ENCODE measurements at places on chromosomes 13 and 19. TPM values are rescaled to one million over a fixed set of nuclear protein-coding genes. Genes with fewer than 3 reads are reported as not detected.

The RNF113B gene
- total RNA-seq, result not detected

The SIGLECL1 gene
- total RNA-seq, result not detected

The GPR12 gene
- total RNA-seq, result not detected

The KLK12 gene
- not detected for total RNA-seq

The LPAR6 gene
- 28.2 TPM for total RNA-seq

The TRPC4 gene
- total RNA-seq, result 17.2 TPM

The ZNF260 gene
- 10.0 TPM for total RNA-seq

The GJA3 gene
- total RNA-seq, result 0.06 TPM

The OR7D2 gene
- 0.06 TPM for total RNA-seq

The FCAR gene
- not detected for total RNA-seq

The FAM32A gene
- total RNA-seq, result 111 TPM

The LYPD3 gene
- not detected for total RNA-seq
